ENCODE measurements at places on chromosomes 3 and 15.

DNA sequence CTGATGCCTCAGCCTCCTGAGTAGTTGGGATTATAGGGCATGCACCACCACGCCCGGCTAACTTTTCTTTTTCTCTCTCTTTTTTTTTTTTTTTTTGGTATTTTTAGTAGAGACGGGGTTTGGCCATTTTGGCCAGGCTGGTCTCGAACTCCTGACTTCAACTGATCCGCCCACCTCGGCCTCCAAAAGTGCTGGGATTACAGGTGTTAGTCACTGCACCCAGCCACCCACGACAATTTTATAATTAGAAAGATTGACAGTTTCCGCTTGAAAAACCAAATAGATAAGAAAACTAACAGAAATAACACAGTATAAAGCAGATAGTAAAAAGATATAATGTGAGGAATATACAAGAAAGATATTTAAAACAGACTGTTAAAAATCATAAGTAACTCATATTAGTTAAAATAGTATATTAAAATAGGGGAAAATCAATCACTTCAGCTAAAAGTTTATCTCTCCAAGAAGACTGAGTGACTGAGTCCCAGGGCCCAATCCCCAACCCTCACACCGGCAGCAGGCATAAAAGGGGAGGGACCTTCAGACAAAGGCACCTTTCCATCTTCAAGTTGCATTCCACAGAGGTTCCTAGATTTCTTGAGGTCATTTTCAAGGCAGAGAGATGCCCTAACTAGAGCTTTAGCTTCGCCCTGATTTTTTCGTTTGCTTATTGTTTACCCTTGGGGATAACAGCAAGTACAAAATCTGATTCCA is 1.4 kb upstream of the WHAMM start:
- DNase-seq = no peak

GRCh38 chr3:113927556-113927955 is 20.3 kb upstream of the ZDHHC23 start:
- no peak for DNase-seq

DNA sequence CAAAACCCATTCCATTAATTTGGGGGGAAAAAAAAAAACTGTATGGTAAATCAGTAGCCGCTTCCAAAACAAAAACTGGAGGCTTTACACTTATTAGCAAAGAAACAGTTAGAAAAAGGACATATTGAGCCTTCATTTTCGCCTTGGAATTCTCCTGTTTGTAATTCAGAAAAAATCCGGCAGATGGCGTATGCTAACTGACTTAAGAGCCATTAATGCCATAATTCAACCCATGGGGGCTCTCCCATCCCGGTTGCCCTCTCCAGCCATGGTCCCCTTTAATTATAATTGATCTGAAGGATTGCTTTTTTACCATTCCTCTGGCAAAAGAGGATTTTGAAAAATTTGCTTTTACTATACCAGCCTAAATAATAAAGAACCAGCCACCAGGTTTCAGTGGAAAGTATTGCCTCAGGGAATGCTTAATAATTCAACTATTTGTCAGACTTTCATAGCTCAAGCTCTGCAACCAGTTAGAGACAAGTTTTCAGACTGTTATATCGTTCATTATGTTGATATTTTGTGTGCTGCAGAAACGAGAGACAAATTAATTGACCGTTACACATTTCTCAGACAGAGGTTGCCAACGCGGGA is 9.4 kb upstream of the RPL24 start:
- DNase-seq = no peak

- no peak for DNase-seq
These were observed 11.1 kb downstream of the REC114 start for GRCh38 chr15:73454096-73454495.

DNA sequence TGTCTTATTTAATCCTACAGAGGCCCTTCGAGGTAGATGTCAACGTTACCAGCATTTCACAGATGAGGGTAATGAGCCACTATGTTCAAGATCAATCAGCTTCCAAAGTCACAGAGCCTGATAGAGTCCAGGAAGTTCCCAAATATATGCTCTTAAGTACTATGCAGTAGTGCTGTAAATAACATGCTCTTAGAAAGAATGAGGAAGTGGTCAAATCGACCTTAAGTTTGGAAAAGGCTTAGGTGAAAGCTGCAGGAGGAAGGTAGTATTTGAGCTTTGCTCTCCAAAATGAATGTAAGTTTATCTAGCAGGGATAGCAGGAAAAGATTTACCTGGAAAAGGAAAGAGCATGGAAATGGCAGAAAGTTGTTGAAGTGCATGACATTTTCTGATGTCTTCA is 234.0 kb downstream of the RBMS3 start:
- no peak for DNase-seq

- DNase-seq = no peak
These were observed 277 bp downstream of the FMN1 start for GRCh38 chr15:33194237-33194636.

GRCh38 chr15:70142322-70143191 is 44.8 kb upstream of the TLE3 start:
- DNase-seq = no peak

- DNase-seq = no peak
These were observed 18.5 kb downstream of the GORASP1 start for GRCh38 chr3:39088889-39089288.

- DNase-seq = no peak
These were observed 12.8 kb upstream of the SHC4 start for GRCh38 chr15:48976444-48977088.

DNA sequence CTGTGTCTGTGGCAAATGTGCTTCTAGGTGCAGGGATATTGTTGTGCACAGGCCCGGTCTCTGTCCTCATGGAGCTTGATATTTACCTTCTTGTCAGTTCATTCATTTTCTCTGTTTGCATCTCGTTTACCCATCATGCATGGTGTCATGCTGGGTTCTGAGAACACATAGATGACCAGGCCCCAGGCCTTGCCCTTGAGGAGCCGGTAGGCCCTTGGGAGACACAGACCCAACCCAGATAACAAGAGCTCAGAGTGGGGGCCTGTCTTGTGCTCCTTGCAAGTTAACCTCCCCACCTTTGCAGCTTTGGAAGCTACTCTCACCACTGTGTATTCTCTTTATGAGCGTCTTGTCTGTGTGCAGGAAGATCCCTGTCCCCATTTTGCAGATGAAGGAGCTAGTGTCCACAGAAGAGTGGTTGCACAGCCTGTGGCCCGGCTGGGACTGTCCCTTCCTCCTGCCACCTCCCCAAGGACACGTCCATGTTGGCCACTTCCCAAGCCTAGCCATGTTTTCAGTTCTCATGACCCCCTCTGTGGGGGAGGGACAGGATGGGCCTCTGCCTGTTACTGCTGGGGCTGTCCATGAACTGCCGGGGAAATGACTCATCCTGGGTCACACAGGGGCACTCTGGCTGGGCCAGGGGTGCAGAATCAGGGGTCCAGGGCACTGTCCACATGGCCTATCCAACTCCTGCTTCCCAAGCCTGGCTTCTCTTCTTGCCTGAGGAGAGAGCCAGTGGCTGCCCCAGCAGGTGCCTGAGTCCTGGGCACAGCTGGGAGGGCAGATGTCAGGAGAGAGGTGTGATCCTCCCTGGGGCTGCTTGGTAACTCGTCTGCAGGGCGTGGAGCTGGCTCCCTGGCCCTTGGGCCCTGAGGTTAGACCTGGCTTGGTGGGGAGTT is 3.4 kb downstream of the SNX33 start:
- DNase-seq = no peak

DNA sequence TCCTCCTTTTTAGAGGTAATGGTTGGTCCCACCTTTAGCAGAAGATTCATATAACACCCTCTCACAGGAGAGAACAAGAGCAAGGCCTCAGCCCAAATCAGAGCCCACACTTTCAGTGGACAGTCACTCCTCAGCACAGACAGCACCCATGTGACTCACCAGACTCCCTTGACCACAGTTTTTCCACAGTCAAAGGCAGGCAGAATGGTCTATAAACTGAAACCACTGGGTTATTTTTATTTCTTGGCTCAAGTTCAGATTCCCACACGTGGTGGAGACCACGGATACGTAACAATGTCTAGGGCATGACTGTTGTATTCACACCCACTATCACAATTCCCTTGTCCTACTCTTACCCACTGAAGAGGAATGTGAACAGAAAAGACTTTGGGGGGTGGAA is 237.8 kb upstream of the UBE2E1 start:
- no peak for DNase-seq

GRCh38 chr15:65561934-65562333 is 31.7 kb downstream of the HACD3 start:
- DNase-seq = no peak

DNA sequence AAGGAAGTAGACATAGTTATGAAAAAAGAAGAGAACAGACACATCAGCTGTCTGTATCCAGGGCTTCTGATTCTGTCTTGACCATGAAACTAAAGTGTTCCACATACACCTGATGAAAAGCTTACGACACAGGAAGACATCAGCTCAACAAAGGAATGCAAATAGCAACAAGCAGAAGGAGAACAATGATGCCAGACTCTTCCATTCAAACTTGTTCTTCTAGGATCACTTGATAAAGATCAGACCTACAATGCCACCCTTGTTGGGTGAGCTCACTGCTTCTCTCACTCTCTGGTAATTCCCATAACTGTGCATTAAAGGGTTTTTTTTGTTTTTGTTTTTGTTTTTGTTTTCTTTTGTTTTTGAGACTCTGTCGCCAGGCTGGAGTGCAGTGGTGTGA is 49.7 kb downstream of the GATM start:
- DNase-seq = no peak

- DNase-seq = no peak
These were observed 80.7 kb upstream of the ALDH1L1 start for GRCh38 chr3:126261037-126261436.

- no peak for DNase-seq
These were observed 263.0 kb downstream of the TLE3 start for GRCh38 chr15:69834761-69835160.

DNA sequence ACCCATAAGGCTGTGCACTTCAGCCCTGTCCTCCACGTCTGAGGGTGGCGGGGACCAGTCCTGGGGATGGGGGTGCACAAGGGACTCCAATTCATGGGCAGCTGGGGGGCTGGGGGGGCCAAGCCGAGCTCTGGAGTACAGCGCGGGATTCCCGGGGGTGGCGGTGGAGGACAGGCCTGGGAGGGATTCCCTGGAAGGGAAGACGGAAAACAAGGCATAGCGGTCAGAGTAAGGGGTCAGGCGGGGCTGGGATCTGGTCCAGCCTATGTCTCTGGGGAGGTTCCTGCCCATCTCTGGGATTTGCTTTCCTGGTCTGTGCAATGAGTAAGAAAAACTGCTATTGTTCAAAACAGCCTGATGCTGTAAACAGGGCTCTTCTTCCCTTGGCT is 8.1 kb upstream of the IGDCC3 start:
- DNase-seq = no peak

DNA sequence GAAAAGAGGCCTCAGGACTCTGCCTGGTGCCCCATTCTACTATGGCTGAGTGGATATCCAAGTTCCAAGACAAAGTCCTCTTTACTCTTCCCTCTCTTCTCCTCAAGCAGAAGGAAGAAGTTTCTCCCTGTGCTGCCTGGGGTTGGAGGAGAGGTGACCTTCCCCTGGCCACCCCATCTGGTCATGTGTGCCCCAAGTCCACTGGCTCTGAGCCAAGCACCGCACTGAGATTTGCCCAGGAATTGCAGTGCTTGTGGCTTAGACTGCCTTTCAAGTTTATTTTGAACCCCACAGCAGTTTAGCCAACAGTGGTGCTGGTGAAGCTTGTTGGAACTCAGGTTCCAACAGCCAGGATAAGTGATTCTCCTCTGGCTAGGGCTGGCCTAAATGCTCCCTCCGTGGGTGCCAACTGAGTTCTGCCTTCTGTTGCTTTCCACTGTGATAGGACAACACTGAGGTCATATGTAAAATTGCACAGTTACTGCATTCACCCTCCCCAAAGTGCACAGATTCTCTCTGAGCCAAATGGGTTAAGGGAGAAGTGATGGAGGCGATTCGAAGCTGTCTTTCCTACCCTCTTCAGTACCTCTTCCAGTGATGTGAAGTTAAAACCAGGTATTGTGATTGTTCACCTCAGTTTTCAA is 69.9 kb downstream of the TMCO5A start:
- no peak for DNase-seq

DNA sequence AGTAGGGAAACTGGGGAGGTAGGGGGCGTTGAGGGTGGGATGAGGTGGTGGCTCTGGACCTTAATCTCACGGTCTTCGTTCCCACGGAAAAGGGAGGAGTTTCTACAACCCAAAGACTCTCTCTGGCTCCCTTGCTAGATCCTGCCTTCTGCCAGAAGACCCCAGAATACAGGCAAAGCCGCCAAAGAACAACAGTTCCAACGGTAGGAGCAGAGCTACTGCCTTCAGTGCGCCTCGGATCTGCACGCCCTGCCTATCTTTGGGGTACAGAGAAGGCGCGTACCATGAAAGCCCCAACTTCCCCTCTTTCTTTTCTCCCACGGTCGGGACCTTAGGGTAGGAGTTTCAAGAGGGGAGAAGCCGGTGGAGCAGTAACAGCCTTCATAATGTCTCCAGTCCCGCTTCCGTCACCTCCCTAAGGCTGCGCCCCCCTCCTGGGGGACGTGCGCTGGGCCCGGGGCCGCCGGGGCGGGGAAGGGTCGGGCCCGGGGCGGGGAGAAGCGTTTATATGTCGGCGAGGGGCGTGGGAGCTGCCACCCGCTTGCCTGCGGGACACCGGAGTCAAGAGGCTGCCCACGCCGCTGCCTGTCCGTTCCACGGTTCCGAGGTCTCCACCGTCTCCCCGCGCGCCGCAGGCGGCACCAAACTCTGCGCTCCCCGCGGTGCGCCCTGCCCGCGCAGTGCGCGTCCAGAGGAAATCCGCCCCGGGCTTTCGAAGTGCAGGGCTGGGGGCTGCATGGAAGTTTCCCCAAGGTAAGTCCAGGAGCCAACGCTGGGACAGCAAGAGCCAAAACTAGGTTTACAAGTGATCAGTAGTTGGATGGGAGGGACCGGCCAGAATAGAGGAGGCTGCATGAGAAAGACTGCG is at the start of gene COL6A6:
COL6A6 (plus strand) TSS at position 533 of the 868 bp plus-strand sequence. CDS start 43,188 bp downstream, outside the sequence.
- DNase-seq = no peak

DNA sequence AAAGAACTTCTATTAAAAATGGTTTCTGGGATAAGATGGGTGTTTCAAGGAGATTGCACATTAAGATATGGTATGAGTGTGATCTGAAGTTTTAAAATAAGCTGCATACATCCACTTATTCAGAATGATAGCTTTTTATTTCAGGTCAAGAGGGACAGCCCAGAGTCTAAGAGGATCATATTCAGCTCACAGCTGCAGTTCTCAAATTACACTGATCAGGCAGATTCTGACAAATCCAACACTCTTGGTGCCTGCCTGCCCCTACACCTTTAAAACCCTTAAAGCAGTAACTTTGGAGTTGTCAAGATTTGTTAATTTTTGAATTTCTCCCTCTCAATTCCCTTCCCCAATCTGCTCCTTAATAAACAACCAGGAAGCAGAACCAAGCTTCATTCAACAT is 9.1 kb upstream of the TMEM87A start:
- DNase-seq = no peak
